AG20443 (cell line): ENCODE measurements at places on chromosomes 4 and X.

DNA sequence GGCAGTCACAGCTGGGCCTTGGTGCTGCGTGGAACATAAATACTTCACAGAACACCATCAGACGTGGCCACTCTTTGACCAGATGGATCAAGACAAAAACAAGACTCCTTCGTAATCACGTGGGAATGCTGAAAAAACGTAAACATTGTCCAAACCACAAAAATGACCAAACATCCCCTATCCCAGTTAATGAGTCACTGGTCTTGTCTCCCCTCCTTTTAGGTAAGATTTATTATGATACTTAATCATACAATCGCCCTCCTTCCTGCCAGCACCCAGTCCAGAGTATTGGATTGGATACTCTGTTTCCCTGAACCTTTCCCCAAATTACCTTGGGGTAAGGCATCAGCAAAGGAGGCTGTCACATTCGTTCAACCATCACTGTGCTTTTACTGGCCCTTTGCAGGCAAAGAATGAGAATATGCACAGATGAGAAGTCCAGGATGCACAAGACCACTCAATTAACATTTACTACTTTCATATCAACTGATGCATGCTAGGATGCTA, 601 bp upstream of the TCEANC start:
- peak; percentile 34 for DNase-seq

- DNase-seq, result no peak
Observed at GRCh38 chr4:113050371-113050755, 910 bp downstream of the ANK2 start.

- no peak for DNase-seq
Observed at GRCh38 chr4:67568820-67569219, 10.3 kb downstream of the STAP1 start.

GRCh38 chr4:44861756-44862155, 135.4 kb upstream of the GNPDA2 start:
- DNase-seq, result no peak

GRCh38 chr4:181020456-181020855, 1222.7 kb upstream of the TENM3 start:
- DNase-seq, result no peak

GRCh38 chr4:74166818-74167217, 8.9 kb downstream of the MTHFD2L start:
- no peak for DNase-seq
